ENCODE measurements at places on chromosomes 3 and 15.

DNA sequence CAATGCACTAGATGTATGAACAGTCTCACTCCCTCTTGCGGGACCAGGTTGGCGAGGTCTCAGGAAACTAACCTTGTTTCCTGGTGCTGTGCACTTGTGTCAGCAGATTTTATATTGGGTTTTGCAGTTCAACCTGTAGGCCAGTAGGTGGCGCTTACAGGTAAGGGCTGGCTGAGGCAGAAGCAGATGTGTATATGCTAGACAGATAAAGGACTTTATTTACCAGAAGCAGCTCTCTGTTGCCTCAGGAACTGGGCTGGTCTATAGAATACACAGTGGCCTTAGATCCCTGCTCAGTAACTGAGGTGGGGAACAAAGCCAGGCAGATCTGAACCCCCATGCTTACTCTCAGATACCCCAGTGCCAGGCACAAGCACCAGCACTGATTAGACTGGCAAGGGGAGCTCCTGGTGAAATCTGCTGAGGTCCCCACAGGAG lies 296.8 kb downstream of the DOCK3 start:
- peak; percentile 53 for DNase-seq

DNA sequence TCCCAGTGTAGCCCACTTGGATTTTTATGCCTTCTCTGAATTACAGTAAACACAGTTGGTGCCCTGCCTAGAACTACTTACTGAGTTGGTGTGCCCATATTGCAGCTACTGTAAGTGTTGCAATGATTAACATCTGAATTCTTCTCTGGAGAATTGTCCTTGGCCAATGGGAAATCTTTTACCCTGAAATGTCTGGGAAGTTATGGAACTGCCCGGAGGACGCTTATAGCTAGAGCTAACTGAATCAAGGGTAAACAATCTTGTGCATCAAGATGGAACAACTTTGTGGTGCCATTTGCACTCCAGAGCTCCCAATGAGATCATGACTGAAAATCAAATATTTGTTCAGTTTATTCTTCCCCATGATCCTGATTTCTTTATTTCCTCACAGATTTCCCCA lies 246.7 kb upstream of the CBLB start:
- DNase-seq, result no peak

GRCh38 chr3:73511571-73512525 lies 112.9 kb downstream of the PDZRN3 start:
- no peak for DNase-seq

GRCh38 chr15:63469190-63469589 lies 35.2 kb upstream of the USP3 start:
- no peak for DNase-seq

- DNase-seq, result no peak
Measured at GRCh38 chr15:69871511-69872134, 226.1 kb downstream of the TLE3 start.

GRCh38 chr3:151439652-151440125 lies 21.2 kb downstream of the IGSF10 start:
- DNase-seq, result no peak

DNA sequence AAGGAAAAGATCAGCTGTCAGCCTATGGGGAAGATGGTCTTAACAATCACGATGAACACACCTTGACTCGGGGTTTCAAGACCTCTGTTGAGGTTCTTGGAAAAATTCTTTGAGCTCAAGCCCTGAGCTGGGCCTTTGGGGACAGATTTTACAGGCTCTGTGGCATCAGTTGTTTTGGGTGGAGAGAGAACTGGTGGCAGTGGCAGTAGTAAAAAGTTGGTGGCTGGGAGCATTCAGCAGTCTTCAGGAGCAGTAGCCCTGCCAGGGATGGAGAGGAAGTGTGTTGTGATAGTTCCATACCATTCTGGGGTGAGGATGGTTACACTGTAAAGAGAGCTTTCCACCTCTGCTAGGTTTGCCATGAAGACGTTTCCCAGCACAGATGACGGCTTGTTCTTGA lies 4.9 kb upstream of the KY start:
- peak; percentile 22 for DNase-seq

DNA sequence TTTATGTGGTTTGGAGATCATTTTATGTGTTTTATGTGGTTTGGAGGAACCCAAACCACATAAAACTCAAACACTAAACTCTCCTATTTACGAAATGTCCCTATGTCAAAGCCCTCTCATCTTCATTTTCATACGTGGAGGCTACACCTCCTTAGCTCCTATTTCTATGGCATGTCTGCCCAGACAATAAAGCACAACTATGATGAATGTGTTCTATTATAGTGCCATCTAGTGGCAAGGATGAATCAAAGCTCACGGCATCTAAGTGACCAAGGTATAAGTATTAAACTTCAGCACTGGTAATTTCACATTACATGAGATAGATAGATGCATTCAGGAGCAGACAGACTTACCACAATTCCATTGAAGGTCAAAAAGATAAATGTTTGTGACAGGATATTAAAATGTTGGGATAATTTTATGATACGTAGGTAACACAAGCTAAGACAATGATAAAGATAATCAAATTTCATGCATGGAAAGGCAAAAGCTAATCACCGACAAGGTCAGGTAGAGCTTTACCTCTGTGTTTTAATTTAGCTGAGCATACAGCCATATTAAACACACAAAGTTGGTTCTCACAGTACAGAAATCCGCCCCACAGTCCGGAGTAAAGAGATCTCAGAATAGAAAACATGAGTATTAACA lies 130.6 kb upstream of the FHIT start:
- DNase-seq, result no peak

DNA sequence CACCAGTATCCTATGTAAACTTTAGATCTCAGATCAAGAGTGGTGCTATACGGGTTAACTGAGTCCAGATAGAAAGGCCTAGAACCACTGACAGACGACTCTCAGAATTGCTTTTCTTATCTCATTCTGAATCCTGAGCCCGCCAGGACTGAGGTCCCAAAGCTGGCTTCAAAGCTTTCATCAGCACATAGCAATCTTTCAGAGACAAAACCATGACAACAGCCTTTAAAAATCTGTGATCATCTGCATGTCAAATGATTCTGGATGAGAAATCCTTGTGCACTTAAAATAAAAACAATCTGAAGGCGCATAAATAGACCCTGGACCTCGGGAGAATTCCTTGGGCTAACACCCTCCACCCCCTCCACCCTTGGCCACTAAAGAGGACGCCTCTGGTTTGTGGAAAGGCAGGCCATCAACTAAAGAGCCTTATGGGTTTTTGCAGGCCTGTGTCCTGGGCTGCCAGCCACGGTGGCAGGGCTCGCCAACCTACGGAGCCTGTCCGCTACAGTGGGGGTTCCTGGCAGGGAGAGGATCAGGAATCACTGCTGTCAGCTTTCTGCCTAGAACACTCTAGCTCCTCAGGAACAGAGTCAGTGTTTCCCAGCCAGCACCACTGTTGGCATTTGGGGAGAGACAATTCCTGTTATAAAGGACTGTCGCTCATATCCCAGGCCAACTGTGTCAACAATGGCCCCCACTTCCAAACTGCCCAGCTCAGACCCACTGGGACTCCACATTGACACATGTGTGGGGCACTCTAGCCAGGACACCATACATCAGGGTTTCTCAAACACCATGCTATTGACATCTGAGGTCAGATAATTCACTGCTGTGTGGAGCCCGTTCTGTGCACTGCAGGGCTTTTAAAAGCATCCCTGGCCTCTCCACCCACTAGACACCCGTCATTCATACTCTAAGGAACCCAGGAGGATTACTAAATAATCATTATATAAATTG lies 20.2 kb downstream of the TLE3 start:
- DNase-seq, result no peak

DNA sequence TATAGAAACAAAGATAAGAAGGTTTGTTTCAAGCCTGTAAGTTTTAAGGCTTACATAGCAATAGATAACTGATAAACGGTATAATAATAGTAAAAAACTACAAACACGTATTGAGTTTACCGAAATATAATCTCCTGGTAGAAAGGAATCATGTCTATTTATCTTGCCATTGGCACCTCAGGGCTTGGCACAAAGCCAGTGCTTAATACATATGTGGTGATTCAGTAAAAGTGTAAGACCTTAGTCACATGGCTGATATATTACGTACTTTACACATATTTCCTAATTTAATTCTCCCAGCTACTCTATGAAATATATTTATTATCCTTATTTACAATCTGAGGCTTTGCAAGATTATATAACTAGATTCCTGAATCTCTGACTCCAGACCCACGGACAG lies 32.0 kb upstream of the SLCO3A1 start:
- DNase-seq, result no peak

DNA sequence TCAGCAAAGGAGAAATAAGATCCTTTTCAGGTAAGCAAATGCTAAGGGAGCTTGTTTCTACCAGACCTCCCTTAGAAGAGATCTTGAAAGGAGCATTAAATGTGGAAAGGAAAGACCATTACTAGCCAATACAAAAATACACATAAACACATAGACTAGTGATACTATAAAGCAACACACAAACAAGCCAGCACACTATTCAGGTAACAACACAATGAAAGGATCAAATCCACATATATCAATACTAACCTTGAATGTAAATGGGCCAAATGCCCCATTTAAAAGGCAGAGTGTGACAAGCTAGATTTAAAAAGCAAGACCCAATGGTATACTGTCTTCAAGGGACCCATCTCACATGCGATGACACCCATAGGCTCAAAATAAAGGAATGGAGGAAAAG lies 317.6 kb downstream of the TBL1XR1 start:
- no peak for DNase-seq

- no peak for DNase-seq
Measured at GRCh38 chr3:149316437-149316836, 17.0 kb downstream of the TM4SF18 start.

DNA sequence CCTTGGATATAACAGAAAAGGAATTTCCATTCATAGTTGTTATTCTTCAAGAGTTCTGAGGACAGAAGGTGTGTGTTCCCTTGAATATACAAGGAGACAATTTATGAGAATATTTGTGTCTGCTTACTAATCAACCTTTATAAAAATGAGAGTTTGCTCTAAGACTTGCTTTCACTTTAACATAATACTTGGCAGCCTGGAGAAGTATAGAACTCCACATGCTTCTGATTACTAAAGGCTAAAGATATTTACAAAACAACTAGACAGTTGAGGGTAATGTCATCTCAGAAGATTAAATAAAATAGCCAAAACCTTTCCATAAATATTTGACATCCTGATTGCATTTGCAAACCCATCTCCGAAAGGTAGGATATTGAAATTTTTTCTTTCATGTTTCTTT lies 727.1 kb upstream of the NAALADL2 start:
- no peak for DNase-seq

DNA sequence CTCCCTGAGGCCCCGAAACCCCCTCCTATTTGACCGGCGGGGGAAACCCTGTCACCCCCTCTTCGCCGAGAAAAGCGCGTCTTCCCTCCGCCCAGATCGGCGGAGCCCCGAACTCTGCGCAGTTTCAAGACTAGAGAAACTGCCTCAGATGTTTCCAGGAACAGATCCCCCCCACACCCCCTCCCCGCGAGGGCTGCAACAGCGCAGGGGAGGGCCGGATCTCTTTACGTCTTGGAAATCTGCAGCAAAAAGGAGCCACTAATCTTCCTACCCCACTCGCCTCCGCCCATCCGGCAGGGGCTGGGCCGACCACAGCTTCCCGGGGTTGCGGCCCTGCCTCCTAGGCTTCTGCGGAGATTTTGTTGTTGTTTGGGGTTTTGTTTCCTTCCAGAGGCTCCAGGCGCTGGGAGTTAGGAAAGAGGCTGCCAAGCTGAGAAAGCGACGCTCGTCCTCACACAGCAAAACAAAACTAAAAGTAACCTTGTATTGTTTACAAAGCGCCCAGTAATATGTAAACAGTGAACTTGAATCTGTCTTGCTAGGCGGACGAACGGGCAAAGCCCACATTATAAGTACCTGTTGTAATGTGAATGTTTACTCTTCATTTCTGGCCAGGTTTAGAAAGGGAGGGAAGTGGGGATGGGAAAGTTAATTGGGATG lies 2.2 kb downstream of the FOXB1 start:
- DNase-seq, result peak; percentile 85

DNA sequence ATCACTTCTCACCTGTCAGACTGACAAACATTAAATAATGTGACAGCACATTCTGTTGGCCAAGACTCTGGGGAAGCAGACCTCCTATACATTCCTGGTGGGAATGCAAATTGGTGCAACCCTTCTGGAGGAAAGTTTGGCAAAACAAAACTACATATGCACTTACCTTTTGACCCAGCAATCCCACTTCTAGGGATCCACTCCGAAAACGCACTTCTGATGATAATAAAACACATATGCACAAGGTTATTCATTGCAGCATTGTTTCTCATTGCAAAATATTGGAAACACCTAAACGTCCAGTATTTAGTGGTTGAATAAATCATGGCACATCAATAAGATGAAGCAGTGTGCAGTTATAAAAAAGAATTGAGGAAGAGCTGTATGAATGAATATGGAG lies 145.5 kb upstream of the ABHD17C start:
- DNase-seq, result no peak

DNA sequence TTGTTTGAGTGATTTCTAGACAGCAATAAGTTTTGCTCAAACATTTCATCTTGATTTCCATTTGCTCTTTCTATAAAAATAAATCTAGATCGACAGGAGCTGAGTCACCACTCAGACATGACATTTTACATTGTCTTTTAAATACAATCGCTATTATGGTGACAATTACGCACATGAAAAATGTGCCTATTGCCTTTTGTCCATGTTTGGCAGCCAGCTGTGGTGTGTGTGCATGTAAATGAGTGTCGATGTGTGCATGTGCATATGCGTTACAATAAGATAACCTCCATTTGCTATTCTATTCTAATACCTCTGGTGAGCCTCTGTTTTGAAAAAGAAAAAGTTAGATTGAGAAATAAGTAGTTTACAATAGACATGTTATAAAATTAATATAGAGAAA lies 89.7 kb upstream of the GRM7 start:
- no peak for DNase-seq

DNA sequence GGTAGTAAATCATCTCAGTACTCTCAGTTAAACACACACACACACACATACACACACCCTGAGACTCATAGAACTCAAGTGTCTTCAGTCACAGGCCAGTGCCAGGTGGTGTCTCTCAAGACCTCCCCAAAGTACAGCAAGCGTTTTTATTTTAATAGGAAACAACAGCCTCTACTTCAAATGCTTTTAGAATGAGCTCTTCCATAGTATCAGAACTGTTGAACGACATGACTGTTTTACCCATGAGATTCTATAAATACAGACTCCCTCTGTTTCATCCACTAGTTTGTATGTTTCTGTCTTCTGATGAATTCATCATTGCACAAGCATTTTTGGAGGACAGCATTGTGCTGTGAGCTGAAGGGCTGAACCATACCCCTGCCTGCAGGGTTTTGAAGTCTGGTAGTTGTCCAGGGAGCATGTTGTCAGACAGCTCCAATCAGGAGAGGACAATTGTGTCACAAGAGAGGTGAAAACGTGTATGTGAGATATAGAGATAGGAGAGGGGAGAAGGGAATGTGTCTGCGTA lies 201.0 kb upstream of the BCL6 start:
- DNase-seq, result no peak

DNA sequence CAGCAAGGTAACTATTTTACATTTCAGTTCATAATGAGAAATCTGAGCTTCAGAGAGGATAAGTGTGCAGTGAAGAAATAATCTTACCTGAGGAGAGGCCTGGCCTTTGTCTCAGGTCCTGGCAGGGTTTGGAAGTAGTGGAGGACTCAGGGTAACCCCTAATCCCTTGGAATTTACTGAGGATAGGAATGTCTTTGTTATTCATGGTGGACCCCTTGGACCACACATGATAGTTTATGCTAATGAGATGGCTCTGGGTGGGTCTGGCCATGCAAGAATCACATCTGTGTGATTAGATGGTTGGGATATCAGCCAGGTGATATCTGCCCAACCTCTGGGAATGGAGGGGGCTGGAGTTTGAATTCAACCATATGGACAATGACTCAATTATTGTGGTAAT lies 65.0 kb upstream of the DAZL start:
- DNase-seq, result no peak

Data from H1 (cell line).